ENCODE measurements at places on chromosomes 7 and 10.
A peak's percentile ranks its signal among the peaks of the same experiment; 100 is the strongest.

DNA sequence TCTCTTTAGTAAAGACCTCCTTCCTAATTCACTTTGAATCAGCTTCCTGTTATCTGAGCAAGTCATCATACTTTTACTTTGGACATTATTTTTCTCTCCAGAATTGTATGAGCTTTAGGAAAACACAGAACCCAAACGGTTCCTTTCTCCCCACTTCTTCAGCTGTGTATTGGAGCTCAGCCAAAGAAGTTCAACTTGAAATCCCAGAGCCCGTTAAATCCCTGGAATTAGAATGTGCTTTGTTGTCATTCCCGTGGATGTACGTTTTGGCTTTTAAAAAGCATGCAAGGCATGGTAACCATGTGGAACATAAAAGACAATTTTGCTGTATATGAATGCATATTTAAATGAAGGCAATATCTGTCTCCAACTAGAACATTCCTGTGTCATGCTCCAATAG is 46.6 kb downstream of the AGMO start:
- no peak for DNase-seq

DNA sequence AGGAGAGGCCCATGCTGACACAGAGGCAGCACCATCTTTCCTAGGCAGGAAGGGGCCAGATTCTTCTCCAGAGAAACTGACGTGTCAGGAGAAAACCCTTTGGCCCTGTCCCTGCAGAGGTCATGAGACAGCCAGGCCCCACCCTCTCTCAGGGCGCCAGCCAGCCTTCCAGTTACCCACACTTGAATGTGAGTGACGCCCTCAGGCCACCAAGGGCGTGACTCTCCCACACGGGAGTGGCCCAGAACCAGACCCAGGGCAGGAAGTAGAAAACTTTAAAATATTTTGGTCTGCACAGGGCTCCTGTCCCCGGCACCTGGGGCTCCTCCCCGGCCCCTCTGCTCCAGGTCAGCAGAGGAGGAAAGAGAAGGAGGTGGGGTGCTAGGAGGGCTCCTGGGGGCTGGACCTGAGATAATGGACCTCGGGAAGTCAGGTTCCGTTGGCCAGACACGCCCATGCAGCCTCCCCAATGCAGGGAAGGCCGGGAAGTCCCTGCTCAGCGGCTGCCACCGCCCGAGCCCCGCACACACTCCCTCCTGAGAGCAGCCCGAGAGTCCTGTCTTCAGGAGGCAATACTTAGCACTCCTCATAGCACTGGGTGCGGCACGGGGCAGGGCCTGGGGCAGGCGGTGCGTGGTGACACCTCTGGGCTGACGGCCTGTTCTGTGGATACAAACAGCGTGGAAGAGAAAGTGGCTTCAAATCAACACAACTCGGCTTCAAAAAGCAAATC is 67.0 kb upstream of the CFAP46 start:
- no peak for DNase-seq

- DNase-seq = no peak
Observed at GRCh38 chr10:16509996-16510395, 11.7 kb downstream of the C1QL3 start.

GRCh38 chr7:338295-339061 is 48.5 kb downstream of the FOXL3 start:
- DNase-seq = no peak

- DNase-seq = no peak
Observed at GRCh38 chr10:11934262-11934661, 108.3 kb downstream of the UPF2 start.

GRCh38 chr10:48699011-48699627 is 14.4 kb downstream of the WDFY4 start:
- no peak for DNase-seq

DNA sequence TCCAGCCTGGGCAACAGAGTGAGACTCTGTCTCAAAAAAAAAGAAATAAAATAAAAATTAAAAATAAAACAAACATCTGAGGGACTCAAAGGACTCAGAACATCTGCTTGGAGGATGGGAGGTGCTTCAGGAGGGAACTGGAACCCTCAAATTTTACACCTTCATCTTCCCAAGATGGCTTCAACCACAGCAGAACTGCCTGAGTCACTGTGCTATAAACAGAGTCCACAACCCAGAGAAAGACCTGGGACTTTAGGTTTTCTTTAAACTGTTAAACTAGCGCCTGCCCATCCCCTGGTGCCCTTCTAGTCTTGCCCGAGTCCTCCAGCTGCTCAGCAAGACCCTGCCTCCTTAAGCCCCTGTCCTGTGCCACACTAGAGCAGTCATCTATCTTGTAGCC is 40.8 kb downstream of the RGS10 start:
- DNase-seq = no peak

- DNase-seq = no peak
Observed at GRCh38 chr10:117926491-117926890, 120.2 kb downstream of the RAB11FIP2 start.

- peak; percentile 57 for DNase-seq
Observed at GRCh38 chr7:50266635-50267386, 37.7 kb upstream of the IKZF1 start.

- no peak for DNase-seq
Observed at GRCh38 chr10:60139798-60140566, 233.6 kb upstream of the CCDC6 start.

GRCh38 chr7:41792120-41792519 is 89.2 kb upstream of the INHBA start:
- DNase-seq = no peak

DNA sequence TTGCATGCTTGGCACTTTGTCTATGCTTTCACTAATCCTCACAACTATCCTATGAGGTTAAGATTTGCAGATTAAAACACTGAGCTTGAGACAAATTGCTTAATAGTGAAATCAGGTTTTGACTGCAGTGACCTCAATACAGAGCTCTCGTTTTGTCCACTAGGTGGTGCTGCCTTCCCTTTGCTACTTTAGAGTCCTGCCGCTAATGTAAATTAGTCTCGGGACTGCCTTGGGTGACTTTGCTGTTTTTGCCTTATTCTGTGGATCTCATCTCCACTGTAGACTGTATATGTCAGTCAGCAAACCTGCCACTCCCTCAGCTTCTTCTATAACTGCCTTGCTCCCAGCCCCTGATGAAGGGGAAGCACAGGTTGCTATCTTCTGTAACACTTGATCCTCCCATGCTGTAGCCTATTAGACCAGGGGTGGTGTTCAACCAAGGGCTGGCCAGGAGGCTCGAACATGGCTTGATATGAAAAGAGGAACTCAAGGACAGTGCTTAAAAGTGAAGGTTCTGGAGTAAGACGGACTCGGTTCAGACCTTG is 26.0 kb downstream of the ASB4 start:
- peak; percentile 1 for DNase-seq

GRCh38 chr7:127885843-127886242 is 145.4 kb downstream of the LRRC4 start:
- no peak for DNase-seq

DNA sequence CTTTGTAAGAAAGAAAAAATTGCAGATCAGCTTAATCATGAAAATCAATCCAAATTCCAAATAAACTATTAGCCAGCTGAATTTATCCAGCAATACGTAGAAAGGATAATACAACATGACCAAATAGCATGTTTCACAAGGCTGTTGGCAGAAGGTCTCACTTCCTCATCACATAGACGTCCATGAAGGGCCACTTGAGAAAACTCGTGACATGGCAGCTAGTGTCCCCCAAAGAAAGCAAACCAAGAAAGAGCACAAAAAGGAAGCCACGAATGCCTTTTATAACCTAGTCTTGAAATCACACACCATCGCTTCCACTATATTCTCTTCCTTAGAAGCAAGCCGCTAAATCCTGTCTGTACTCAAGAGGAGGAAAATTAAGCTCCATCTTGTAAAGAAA is 105.6 kb upstream of the NRBF2 start:
- DNase-seq = no peak

DNA sequence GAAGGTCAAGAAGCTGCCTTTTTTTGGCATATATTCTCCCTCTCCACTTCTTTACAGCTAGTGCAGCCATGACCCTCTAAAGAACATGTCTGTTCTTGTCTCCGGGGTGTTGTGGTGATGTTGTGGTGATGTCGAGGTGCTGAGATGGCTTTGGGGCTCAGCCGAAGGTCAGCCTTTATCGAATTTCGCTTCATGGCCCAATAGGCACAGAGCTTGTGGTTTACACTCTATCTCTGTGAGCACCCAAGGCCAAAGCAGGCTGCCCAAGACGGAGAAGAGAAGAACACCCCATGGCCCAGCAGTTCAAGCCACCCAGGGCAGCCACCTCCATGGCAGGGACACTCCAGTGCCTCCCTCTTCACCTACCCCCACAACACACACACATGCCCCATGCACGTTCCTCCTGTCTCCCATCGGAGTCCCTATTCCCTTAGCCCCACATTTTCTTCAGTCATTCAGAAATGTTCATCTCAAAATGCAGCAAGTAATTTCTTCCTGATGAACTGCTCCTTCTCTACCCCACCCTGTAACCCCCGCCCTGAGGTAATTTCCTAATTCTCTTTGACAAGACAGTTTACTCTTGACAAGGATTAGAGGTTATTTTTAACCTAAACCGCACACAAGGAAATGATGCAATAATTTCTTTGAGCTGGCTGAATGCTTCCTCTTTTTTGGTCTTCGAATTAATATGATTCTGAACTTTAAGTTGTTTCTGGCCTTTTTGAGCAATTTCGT is 18.6 kb upstream of the ADRB1 start:
- DNase-seq = no peak

DNA sequence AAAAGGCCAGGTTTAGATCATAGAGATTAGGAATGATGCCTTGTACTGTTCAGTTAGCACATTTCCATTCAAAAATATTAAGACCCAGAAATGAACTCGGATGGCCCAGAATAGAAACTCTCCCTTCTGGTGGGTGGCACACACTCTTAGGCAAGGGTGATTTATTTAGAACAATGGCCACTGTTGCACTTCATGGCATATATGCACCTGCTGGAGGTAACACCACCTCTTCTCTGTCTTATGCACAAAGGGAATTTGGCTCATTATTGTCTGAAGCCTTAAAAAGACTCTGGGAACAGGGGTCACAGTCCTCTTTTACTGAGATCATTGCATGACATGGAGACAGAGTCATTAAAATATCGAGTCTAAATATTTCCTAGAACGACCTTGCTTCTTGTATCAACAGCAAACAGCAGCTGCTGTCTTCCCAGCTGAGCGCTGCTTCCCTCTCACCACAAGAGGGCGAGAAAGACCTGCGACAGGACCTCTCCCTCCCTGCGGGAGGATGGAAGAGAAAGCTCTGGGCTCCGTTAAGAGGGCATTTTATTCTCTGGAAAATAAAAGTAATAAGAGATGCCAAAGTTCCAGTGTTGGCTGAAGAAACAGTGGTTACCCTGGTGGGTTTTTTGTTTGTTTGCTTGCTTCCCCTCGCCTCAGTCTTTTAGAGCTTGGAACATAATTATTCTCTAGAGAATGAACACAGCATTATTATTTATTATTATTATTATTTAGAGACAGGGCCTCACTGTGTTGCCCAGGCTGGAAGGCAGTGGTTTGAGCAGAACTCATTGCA is 13.5 kb upstream of the BAMBI start:
- DNase-seq = peak; percentile 40

GRCh38 chr10:59323036-59323459 is 39.3 kb downstream of the FAM13C start:
- no peak for DNase-seq

GRCh38 chr7:151382079-151382885 is 27.6 kb downstream of the WDR86 start:
- DNase-seq = no peak

DNA sequence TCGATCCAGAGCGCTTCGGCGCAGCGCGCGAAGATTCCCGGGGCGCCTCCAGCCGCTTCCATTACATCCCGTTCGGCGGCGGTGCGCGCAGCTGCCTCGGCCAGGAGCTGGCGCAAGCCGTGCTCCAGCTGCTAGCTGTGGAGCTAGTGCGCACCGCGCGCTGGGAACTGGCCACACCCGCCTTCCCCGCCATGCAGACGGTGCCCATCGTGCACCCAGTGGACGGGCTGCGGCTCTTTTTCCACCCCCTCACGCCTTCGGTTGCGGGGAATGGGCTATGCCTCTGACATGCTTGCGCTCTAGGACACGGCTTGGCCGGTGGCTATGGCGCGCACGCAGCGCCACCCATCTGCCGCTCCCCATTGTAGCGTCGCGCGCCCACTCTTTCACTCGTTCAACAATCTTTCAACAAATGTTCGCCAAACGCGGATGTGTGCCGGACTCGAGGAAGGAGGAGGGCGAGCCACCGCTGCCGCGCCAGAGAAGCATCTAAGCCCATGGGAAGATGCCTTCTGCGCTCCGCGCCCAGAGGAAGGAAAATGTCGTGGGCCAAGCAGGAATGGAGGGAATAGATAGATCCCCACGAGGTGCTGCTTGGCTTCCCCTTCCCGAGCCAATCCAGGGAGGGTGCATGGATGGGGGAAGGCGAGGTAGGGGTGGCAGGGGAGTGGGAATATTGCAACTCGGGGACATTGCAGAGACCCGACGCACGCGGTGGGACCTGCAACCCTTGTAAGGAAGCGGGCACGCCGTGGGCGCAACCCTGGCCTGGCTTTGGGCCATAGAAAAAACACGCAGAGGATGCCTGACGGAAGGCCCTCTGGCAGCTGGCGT is 5.1 kb upstream of the CYP26A1 start:
- no peak for DNase-seq

DNA sequence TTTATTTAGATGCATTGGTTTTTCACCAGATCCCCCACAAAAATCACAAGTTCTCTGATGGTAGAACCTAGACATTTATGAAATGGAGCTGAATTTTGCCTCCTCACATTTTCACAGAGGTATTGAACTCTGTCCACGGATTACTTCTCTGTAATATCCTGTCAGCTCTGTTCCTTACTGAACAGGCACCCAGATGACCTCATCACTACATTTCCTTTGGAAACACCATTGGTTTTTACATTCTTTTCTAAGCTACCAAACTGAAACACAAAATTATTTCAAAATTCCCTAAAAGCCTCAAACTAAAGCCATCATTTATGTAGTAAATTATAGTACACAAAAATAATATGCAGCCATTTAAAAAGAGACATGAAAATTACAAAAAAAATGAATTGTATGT is 98.3 kb upstream of the KCNIP2 start:
- DNase-seq = no peak

GRCh38 chr7:37310327-37311080 is 138.2 kb downstream of the ELMO1 start:
- DNase-seq = no peak

- no peak for DNase-seq
Observed at GRCh38 chr7:82039621-82040020, 269.8 kb upstream of the HGF start.

GRCh38 chr7:2452074-2452507 is 24.1 kb downstream of the GRIFIN start:
- no peak for DNase-seq

DNA sequence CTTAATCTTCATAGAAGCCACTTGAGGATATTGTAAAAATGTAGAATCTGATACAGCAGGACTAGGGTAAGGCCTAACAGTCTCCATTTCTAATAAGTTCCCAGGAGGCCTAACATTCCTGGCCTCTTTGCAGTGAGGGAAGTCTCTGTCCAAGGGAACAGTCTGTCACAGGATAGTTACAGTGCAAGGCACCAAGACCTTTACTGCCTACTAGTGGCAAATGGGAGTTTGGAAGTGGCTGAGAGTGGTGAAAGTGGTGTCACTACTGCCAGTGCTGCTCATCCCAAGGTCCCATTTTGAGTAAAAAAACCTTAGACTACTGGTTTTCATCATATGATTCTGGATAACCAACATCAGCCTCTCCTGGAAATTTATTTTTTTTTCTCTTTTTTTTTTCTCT is 619.5 kb upstream of the SEMA3D start:
- DNase-seq = no peak
